Thymus (tissue), 14 donors: ENCODE measurements at places on chromosomes 2 and 18.
A peak's percentile ranks its signal among the peaks of the same experiment; 100 is the strongest.

DNA sequence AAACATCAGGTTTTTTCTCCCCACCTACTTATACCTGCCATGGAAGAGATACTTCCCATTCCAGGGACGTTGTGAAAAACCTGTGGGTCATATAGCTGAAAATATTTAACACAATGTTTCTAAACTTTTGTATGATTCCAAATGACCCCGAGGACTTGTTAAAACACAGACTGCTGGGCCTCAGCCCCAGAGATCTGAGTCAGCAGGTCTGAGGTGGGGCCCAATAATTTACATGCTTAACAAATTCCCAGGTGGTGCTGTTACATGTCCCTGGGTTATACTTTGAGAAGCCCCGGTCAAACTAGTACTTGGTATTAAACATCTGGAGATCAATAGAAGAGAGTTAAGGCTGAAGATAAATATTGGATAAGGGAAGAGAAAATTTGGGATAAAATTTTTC, 71.4 kb upstream of the FRZB start:
- no peaks in the 10 kb centered on the region for H3K4me1 ChIP-seq
- H3K27me3 ChIP-seq = no peaks in the 10 kb centered on the region
- no peaks in the 10 kb centered on the region for H3K36me3 ChIP-seq
- no peak overlapping the region for H3K4me3 ChIP-seq
- no peak for DNase-seq
- no peak overlapping the region for H3K27ac ChIP-seq

GRCh38 chr2:135055182-135055786, 3.2 kb downstream of the RAB3GAP1 start:
- H3K36me3 ChIP-seq = peaks cover 2% of the 10 kb centered on the region
- DNase-seq = no peak
- no peak overlapping the region for H3K4me3 ChIP-seq
- peaks cover 11% of the 10 kb centered on the region for H3K4me1 ChIP-seq
- H3K27ac ChIP-seq = no peak overlapping the region

DNA sequence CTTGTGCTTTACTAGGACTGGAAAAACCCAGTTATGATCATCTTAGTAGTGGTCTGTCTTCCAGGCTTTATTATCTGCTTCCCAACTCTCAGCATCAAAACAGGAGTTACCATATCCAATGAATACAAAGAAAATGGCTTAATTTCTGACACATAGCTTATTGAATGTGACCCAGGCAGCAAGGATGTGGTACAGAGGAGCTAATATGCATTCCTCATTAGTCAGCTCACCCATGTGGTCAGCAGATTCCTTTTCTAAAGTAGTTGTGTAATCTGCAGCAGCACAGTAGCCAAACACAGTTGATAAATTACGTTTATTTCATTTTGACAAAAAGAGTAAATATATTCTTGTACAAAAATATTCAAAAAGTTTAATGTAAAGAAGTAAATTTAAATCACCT, 43.6 kb downstream of the TSPYL6 start:
- H3K27ac ChIP-seq = no peak overlapping the region
- no peak overlapping the region for H3K4me3 ChIP-seq
- no peak for DNase-seq
- H3K4me1 ChIP-seq = no peaks in the 10 kb centered on the region
- no peaks in the 10 kb centered on the region for H3K27me3 ChIP-seq
- H3K36me3 ChIP-seq = no peaks in the 10 kb centered on the region

DNA sequence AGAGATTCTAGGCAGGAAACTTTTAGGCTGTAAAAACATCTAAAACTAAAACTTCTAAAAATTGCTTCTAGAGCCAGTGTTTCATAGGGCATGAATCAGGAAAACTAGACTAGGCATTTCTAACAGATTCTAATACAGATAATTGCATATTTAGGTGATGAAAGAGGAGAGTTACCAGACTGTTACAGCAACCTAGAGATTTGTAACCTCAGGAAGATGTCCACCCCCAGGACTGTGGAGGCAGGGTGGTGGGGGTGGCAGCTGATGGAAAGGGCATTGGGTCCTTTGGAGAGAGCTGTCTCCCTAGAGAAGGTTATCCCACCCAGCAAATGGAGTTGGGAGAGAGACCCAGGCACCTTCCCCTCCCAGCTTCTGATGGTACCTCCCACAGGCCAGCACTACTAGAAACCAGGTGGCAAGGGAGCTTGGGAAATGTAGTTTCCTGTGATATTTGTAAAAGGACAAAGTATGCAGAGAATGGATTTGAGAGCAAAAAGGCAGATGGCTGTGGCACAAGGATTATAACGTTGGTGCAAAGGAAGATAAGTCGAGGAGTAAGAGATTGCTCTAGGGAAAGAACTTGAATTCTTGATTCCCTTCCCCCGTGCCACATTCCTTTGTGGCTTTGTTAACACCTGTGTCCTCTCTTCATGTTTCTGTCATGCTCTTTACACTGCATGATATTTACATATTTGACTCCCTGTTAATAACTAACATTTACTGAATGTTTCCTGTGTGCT, 75.6 kb upstream of the MGAT5 start:
- no peaks in the 10 kb centered on the region for H3K27me3 ChIP-seq
- DNase-seq = no peak
- H3K4me3 ChIP-seq = no peak overlapping the region
- H3K4me1 ChIP-seq = peaks cover 30% of the 10 kb centered on the region
- no peak overlapping the region for H3K27ac ChIP-seq

DNA sequence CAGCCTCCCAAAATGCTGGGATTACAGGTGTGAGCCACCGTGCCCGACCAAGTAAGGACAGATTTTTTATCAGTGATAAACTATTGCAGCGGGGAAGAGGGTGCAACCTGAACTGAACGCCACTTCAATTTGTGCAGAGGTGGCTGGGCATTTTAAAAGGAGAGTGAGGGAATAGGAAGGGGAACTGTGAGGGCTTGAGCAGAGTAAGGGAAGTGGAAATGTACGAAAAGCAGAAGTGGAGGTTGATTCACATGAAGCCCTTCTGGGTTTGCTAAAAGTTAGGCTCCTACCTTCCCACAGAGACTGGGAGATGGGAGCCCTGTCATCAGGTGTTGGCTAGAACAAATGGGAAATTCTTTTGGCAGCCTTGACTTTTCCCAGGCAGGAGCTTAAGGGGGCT, 6.1 kb downstream of the STK11IP start:
- H3K27me3 ChIP-seq = no peaks in the 10 kb centered on the region
- no peak overlapping the region for H3K27ac ChIP-seq
- peaks cover 60% of the 10 kb centered on the region for H3K36me3 ChIP-seq

DNA sequence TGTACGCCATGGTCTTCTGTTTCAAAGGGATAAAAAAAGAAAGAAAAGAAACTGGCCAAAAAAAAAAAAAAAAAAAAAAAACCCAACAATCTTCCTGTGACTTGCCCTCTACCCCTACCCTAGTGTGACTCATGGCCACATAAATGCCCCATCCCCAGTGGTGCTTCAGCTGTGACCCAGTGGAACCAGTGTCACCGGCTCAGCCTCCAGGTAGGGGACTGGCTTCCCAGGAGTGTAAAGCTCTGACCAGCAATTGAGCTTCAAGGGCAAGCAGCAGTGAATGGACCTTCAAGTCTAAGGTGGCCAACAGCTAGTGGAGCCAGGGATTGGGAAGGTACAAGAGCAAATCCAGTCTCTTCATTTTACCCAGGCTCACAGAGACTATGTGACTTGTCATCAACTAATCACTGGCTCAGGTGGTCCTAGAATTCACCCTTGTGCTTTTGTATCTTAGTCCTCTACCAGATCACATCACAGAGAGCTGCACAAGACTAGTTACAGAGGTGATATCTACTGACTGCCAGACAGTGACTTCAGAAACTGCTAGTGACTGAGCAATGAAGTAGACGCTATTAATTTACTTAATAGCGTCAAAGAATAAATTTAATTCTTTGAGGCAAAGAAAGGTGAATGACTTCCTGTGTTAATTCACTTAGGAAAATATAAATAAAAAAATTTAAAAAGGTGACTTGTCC, 1.3 kb upstream of the TGFBRAP1 start:
- H3K4me1 ChIP-seq = peaks cover 5% of the 10 kb centered on the region
- no peak for DNase-seq
- H3K27me3 ChIP-seq = no peaks in the 10 kb centered on the region
- peaks cover 4% of the 10 kb centered on the region for H3K36me3 ChIP-seq
- H3K4me3 ChIP-seq = no peak overlapping the region
- H3K27ac ChIP-seq = no peak overlapping the region

- no peak for DNase-seq
- peaks cover 18% of the 10 kb centered on the region for H3K27me3 ChIP-seq
- H3K4me1 ChIP-seq = peaks cover 4% of the 10 kb centered on the region
- H3K36me3 ChIP-seq = no peaks in the 10 kb centered on the region
- no peak overlapping the region for H3K4me3 ChIP-seq
Measured at GRCh38 chr2:128237081-128237534, 81.6 kb downstream of the HS6ST1 start.

GRCh38 chr2:65630643-65631042, 198.2 kb upstream of the SPRED2 start:
- no peak overlapping the region for H3K27ac ChIP-seq
- no peak overlapping the region for H3K4me3 ChIP-seq
- DNase-seq = no peak
- H3K4me1 ChIP-seq = no peaks in the 10 kb centered on the region
- H3K36me3 ChIP-seq = no peaks in the 10 kb centered on the region
- H3K27me3 ChIP-seq = no peaks in the 10 kb centered on the region

- H3K36me3 ChIP-seq = no peaks in the 10 kb centered on the region
- no peak overlapping the region for H3K27ac ChIP-seq
- H3K4me1 ChIP-seq = no peaks in the 10 kb centered on the region
- H3K27me3 ChIP-seq = no peaks in the 10 kb centered on the region
- no peak overlapping the region for H3K4me3 ChIP-seq
Measured at GRCh38 chr2:47232738-47233415, 77.8 kb upstream of the STPG4 start.

DNA sequence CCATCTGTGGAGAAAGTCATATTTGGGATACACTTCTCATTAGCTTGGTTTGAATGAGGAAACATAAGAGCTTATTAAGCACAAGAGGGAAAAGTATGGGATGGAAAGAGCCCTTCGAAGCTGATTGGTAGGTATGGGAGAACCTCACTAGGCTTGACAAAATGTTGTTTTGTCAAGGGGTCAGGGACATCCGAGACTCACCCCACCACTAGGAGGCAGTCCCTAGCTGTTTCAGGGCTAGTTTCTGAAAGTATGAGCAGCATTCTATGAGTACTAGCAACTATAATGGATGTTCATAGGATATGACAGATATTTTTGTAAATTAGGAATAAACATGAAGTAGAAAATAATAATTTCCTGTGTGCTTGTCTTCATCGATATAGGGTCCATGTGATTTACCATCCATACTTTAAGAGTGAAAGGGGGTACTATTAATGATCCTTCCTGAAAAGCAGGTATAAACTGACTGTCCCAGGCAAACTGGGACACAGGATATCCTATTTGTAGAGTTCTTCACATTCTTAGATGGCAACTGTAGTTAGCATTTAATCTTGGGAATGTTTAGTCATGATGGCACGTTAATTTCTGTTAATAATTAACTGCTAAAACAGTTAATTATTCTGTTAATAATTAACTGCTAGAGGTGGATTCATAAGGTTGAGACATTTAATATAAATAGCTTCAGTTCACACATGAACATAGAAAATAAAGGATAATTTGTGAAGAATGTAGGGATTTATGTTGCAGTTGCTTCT, 28.4 kb downstream of the OTX1 start:
- no peaks in the 10 kb centered on the region for H3K36me3 ChIP-seq
- H3K4me1 ChIP-seq = no peaks in the 10 kb centered on the region
- DNase-seq = no peak

DNA sequence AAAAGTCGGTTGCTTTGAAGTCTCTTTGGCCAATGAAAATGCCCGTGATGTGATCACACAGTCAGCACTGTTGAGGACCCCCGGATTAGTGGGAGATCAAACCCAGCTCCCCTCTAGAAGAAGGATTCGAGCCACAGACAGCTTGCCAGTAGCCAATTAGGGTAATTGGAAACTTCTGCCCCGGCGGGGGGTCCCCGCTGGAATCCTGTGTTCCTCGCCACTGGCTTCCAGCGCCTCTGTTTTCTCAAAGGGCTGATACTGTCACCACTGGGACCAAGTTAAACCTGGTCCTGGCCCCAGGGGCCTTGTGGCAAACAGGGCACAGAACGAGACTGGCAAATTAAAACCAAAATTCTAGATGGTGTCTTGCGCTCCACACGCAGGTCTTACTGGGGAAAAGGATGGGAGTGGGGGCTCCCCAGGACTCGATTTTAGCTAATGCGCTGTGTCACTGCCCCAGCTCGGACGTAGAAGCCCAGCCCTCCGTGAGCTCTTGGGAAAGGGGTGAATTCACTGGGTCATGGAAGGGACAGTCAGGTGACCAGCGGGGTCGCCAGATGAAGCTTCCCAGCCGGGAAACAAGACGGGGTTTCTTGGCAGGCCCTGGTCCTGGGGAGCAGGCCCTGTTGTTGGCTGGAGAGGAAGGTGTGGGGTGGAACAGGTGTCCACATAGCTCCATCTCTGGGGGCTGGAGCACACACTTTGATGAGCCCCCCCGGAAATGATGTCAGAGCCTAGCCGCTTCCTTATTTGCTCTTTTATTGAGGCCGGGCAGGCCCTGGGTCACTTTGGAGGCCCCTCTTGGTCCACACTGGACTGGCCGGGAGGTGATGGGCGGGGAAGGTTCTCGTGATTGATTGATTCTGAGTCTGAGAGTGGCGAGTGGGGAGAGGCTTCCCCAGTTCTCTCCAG, 90.2 kb downstream of the SMAD7 start:
- no peak overlapping the region for H3K4me3 ChIP-seq
- no peaks in the 10 kb centered on the region for H3K36me3 ChIP-seq
- no peak for DNase-seq
- no peaks in the 10 kb centered on the region for H3K27me3 ChIP-seq
- peaks cover under 1% of the 10 kb centered on the region for H3K4me1 ChIP-seq

DNA sequence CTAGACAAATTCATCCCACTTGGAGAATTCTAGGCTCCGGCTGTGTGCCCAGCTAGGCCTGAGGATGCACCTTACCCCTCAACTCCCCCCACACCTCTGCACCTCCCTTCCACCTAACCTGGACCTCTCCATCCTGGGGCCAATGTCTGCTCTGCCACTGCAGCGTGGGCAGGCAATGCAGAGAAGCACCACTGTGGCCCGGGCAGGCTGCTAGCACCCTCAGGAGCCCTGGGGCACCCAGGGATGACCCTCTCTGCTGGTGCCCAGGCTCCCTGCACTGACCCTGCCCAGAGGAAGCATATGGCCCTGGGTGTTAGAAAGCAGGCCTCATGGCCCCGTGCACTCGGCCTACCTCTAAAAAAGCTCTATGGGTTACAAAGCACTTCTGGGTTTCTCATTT, 49.6 kb downstream of the ADCY3 start:
- no peak overlapping the region for H3K4me3 ChIP-seq
- H3K27ac ChIP-seq = no peak overlapping the region
- peaks cover 3% of the 10 kb centered on the region for H3K36me3 ChIP-seq
- no peaks in the 10 kb centered on the region for H3K4me1 ChIP-seq
- no peaks in the 10 kb centered on the region for H3K27me3 ChIP-seq
- no peak for DNase-seq

DNA sequence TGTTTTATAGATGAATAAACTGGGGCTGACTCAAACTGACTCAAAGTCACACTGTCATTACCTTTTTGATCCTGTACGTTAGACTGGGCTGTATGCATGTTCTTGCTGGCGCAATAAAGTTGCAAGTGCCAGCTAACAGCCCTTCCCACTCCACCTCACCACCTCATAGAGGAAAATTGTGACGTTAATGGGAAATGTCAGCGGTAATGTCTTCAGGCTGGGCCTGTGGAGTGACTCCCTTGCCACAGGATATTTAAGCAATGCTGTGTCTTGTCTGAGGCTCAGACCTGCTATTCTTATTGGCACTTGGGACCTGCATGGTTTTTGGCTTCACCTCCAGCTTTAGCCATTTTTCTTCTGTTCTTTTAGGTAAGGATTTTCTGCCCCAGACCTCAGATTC, 25.2 kb upstream of the CASP10 start:
- DNase-seq = no peak
- no peaks in the 10 kb centered on the region for H3K27me3 ChIP-seq
- H3K27ac ChIP-seq = peak overlapping the region; percentile 77
- peaks cover 12% of the 10 kb centered on the region for H3K4me1 ChIP-seq

- H3K27me3 ChIP-seq = no peaks in the 10 kb centered on the region
- no peak overlapping the region for H3K27ac ChIP-seq
- H3K36me3 ChIP-seq = no peaks in the 10 kb centered on the region
- no peak overlapping the region for H3K4me3 ChIP-seq
Measured at GRCh38 chr2:6784291-6784690, 81.4 kb downstream of the CMPK2 start.
